ENCODE measurements at places on chromosomes 13 and 19.

DNA sequence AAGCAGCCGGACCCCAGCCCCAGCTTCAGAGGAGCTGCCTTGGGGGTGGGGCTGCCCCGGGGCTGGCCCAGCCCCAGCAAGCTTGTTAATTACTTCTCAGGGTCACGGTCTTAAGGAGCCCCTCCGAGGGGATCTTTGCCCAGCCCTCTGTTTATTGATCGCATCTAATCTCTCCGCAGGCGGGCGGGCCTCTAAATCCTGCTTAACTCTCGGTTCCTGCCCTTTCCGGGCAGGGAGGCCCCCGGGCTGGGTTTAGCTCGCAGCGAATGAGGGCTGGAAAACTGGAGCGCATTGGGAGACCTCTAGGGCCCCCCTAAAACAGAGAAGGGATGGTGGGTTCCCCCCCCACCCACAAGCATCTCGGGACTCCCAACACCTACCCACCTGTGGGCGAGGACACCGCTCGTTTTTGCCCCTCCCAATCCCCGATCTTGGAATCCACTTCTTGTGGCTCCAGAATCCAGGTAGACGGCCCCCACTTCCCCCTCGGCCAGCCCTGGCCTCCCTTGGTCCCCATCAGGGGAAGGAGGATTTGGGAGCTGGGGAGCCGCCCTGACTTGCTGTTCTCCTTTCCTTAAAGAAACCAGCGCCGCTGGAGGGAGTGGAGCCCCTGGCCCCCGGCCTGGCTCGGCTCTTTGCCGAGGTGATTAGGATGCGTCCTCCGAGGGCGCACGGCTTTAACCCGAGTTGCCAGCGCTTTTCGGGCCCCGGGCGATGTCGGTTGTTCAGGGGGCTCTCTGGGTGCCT, 59.5 kb upstream of the ADGRL1 start:
- H3K27ac ChIP-seq = no peak overlapping the region
- H3K4me3 ChIP-seq = no peak overlapping the region
- H3K27me3 ChIP-seq = peaks cover 29% of the 10 kb centered on the region
- no peak for DNase-seq

DNA sequence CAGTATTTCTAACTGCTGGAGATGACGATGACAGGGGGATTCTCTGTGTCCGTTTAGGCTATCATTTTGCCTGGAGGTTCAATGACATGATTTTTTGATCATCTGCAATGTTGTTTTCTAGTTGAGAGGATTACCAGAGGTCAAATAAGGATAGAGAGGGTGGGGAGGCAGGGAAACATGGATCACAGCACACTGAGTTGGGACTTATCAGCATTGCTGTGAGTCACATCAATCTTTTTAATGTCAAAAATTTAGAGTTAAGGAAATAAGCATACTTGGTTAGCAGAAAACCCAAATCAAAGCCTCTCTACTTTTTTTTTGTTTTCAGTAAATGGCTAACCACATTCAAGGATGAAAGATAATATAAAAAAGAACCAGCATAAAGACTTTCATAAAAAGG, 43.0 kb upstream of the CSNK1A1L start:
- no peak for DNase-seq
- no peaks in the 10 kb centered on the region for H3K27me3 ChIP-seq
- no peaks in the 10 kb centered on the region for H3K36me3 ChIP-seq
- H3K27ac ChIP-seq = no peak overlapping the region

GRCh38 chr19:33517922-33518321, 3.7 kb downstream of the PEPD start:
- peaks cover 17% of the 10 kb centered on the region for H3K4me1 ChIP-seq
- no peak for DNase-seq
- no peaks in the 10 kb centered on the region for H3K27me3 ChIP-seq
- H3K4me3 ChIP-seq = no peak overlapping the region
- peaks cover 11% of the 10 kb centered on the region for H3K36me3 ChIP-seq
- H3K27ac ChIP-seq = no peak overlapping the region

- no peak for DNase-seq
- H3K36me3 ChIP-seq = peaks cover 46% of the 10 kb centered on the region
- no peaks in the 10 kb centered on the region for H3K27me3 ChIP-seq
- peaks cover 22% of the 10 kb centered on the region for H3K4me1 ChIP-seq
- no peak overlapping the region for H3K4me3 ChIP-seq
- H3K27ac ChIP-seq = no peak overlapping the region
These were observed 2.9 kb downstream of the FXYD5 start for GRCh38 chr19:35157431-35157830.

DNA sequence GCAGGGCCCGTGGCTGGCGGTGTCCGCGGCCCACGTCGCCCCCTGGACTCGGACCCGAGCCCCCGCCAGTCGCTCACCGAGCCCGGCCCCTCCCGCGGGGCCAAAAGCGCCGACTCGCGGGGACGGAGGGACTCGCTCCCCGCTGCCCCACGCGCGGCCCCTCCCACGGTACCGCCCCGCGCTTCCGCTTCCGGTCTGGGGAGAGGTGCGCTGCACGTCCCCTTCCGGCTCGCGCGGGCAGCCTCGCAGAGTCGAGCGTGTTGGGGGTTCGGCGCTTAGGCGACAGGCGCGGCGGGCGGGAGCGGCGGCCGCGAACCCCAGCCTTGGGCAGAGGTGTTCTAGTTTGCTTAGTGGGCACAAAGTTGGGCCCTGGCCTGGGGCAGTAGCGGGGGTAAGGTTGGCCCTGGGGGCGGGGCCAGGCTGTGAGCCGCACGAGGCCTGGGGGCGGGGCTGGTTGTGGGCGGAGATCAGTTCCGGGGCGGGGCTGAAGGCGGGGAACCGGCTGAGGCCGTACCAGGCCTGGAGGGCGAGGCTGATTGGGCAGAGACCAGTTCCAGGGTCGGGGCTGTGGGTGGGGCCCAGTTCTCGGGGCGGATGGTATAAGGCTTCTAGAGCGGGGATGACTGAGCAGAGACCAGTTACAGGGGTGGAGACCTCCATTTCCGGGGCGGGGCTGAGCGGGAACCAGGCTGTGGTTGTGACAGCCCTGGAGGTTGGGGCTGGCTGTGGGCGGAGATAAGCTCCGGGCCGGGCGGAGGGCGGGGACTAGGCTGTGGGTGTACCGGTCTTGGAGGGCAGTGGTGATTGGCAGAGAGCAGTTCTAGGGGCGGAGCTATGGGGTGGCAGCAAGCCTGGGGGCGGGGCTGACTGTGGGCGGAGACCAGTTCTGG, at the start of the genes MBD3L1 and ZNF558:
Gene MBD3L1 (plus strand): TSS at position 246 of the 890 bp plus-strand sequence. CDS start 10,302 bp downstream, outside the sequence.
Gene ZNF558 (minus strand): TSS at position 173 of the 890 bp plus-strand sequence. CDS start 9,645 bp downstream, outside the sequence.
- H3K36me3 ChIP-seq = peaks cover 28% of the 10 kb centered on the region
- H3K4me3 ChIP-seq = peak within 1 kb of the TSS; percentile 82
- peaks cover 5% of the 10 kb centered on the region for H3K4me1 ChIP-seq
- H3K27me3 ChIP-seq = no peaks in the 10 kb centered on the region

DNA sequence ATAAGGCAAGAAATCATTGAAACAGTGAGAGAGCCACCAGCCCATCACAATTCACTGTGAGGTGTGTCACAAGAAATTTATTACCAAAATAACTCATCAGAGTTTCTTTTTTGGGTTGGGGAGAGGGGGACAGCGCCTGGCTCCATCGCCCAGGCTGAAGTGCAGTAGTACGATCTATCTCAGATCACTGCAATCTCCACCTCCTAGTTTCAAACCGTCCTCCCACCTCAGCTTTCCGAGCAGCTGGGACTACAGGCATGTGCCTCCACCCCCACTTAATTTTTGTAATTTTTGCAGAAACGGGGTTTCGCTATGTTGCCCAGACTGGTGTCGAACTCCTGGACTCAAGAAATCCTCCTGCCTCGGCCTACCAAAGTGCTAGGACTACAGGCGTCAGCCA, 3.6 kb downstream of the IFNL1 start:
- H3K36me3 ChIP-seq = no peaks in the 10 kb centered on the region
- H3K4me3 ChIP-seq = no peak overlapping the region
- DNase-seq = no peak
- peaks cover 50% of the 10 kb centered on the region for H3K27me3 ChIP-seq

DNA sequence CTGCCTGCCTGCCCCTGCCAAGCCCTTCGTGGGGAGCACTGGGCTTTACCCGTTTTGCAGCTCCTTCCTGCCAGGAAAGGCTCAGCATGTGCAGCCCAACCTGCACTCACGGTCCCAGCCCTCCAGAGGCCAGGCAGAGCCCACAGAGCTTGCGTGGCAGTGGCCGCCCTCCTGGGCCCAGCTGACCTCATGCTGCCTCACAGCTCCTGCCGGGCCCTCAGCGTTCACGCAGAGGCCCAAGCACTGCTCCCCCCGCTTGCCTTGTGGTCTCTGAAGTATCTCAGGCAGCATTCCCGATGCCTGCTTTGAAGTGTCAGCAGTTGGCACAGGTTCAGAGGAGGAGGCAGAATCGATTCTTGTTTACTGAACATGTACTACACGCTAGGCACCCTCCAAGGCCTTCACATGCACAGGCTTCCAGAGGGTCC, 32.5 kb downstream of the CAPN12 start:
- no peaks in the 10 kb centered on the region for H3K27me3 ChIP-seq
- DNase-seq = no peak
- H3K36me3 ChIP-seq = peaks cover 95% of the 10 kb centered on the region
- H3K27ac ChIP-seq = no peak overlapping the region
- H3K4me3 ChIP-seq = no peak overlapping the region
- H3K4me1 ChIP-seq = peaks cover 11% of the 10 kb centered on the region

All from MCF 10A (cell line).